ENCODE measurements at places on chromosomes 2 and 18.

GRCh38 chr2:12704378-12704777 is 12.4 kb upstream of the TRIB2 start:
- peak; percentile 64 for DNase-seq

DNA sequence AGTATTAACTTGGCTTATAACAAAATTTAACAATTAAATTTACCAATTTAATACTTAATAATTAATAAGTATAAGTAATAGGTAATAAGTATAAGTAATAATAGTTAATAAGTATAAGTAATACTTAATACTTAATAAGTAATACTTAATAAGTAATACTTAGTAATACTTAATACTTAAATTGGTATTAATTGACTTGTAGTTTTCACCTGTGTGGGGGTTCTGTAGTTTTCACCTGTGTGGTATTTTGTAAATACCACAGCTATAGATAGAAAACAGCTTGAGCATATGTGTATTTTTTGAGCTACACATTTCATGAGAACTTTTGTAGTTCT is 55.4 kb downstream of the MAPRE2 start:
- no peak for DNase-seq

GRCh38 chr2:40028792-40029488 is 249.9 kb upstream of the THUMPD2 start:
- no peak for DNase-seq

DNA sequence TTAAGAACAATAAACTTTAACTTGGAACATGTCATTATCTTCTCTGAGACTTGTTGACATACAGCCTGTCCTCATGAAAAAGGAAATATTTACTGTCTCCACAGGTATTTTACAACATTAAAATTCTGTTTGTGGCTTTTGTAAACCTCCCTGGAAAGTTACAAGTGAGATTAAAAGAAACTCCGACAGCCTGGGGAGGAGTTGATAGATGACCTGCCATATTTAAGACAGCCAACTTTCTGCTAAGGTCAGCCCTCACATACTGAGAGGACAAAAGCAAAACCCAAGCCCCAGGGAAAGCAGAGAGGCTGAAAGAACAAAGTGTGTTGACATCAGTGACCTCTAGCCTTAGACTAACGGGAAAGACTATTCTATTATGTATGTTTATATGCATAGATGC is 350.2 kb downstream of the RIT2 start:
- DNase-seq = no peak

- peak; percentile 75 for DNase-seq
These were observed 59.9 kb downstream of the PTPRM start for GRCh38 chr18:7626922-7627440.

DNA sequence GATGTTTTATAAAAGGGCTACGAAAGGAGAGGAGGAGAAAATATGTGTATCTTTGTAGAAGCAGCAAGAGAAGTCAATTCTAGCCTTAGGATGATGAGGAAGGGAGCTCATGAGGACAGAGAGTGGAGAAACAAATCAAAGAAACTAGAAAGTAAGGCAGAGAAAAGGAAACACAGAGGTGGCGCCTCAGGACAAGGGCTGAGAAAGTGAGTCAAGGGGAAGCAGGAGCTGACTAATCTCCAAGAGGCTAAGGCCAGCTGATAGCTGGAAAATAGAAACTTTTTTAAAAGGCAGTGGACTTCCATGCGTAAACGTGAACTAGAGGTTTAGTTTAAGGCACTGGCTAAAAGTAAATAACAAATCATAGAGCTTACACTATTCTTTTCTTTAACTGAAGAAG is 173.3 kb downstream of the ANKRD44 start:
- DNase-seq = peak; percentile 66

DNA sequence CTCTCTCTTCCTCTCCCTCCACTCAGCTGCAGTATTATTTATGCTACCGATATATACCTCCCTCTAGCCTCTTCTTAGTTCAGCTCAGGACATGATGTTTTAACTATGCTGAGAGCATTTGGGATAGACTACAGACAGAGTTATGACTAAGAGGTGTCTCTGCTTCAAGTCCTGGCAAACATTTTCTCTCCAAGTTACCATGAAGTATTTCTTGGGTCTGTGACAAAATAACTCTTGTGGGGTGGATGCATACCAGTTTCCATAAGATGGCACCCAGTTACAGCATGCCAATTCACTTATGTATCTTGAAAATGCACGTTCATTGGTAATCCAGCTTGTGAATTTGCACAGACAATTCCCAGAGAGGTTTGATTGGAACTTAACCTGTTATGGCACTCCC is 737.6 kb downstream of the SLC4A3 start:
- peak; percentile 70 for DNase-seq

DNA sequence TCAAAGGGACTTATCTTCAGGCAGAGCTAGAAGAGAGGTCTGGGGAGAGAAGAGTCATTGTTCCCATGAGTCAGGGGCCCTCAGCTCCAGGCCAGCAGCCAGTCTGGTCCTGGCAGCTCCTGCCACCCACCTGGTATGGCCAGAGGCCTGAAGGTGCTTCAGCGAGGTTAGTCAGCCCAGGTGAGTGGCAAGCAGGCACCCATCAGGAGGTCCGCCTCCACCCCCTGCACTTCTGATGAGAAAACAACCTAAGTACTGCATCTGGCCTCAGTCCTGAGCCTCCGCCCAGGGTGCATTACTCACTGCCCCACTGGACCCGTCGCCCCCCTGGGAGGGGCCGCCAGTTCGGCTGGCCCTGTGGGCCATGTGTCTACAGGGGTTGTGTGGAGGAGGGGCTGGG is 130.2 kb downstream of the INHBB start:
- peak; percentile 11 for DNase-seq

- DNase-seq = no peak
These were observed 127.7 kb downstream of the TNS1 start for GRCh38 chr2:217875138-217875537.

- DNase-seq = no peak
These were observed 43.1 kb upstream of the GPC1 start for GRCh38 chr2:240392084-240392947.

GRCh38 chr2:69762513-69763494 is 20.9 kb downstream of the ANXA4 start:
- DNase-seq = peak; percentile 41

- peak; percentile 29 for DNase-seq
These were observed 14.5 kb downstream of the SESTD1 start for GRCh38 chr2:179250095-179250494.

- no peak for DNase-seq
These were observed 40.6 kb downstream of the EHD3 start for GRCh38 chr2:31274401-31275075.

DNA sequence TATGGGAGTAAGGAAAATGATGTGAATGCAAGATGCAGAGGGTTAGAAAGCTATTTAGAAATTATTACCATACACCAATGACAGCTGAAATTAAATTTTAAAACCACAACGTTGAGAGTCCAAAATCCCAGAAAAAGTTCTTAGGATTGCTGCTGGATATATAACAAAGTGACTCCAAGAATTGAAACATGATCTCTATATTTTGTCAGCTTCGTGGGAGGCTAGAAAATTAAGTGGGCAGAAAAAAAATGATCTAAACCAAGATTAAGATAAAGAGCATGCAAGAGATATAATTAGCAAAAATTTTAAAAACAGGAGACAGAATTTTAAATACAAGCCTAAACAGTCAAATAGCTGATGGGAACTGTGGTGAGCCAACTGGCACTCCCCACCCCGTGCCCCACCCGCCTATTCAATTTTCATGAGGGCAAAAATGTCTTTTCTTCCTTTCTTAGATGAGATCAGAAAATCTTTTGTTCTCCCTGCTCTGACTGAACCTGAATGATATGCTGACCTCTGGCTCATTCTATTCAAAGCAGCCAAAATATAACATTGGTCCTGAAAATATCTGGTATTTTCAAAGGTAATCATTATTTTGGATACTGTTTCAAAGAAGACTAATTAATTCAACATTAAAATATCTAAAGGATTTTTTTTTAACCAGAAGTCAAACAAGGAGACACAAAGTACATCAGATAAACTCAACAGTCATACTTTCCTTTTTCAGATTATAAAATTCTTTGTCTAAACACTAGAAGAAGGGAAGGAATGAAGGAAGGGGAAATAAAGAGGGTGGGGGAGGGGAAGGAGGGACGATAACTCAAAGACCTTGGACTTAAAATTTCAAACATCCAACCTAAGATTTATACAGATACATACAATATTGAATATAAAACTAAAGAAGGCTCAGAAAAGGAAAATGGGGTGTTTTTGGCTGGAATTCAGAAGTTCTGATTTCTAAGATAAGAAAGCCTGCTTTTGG is 12.2 kb downstream of the KANSL3 start:
- DNase-seq = no peak

DNA sequence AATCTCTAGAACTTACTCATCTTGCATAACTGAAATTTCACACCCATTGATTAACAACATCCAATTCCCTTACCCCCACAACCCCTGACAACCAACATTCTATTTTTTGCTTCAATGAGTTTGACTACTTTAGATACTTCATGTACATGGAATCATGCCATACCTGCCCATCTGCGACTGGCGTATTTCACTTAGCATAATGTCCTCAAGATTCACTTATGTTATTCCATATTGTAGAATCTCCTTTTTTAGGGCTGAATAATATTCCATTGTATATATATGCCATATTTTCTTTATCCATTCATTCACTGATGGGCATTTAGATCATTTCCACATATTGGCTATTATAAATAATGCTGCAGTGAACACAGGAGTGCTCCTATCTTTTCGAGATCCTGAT is 13.8 kb downstream of the CTAGE1 start:
- DNase-seq = no peak

- no peak for DNase-seq
These were observed 74.8 kb downstream of the WDSUB1 start for GRCh38 chr2:159211447-159212396.

GRCh38 chr2:96734880-96735583 is 4.8 kb downstream of the LMAN2L start:
- peak; percentile 5 for DNase-seq

DNA sequence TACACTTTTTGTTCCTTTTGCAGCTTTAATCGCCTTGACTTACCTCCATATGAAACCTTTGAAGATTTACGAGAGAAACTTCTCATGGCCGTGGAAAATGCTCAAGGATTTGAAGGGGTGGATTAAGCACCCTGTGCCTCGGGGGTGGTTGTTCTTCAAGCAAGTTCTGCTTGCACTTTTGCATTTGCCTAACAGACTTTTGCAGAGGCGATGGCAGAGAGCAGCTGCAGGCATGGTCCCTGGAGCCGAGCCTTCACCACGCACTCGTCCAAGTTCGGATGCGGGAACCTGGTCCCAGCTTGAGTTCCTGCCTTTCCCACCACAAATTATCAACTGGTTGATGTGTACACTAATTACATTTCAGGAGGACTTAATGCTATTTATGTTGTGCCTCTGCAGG is 232.7 kb downstream of the ALPK2 start:
- DNase-seq = no peak

GRCh38 chr18:52401236-52401635 is 61.2 kb downstream of the DCC start:
- DNase-seq = no peak

GRCh38 chr2:190856985-190857384 is 23.6 kb upstream of the GLS start:
- no peak for DNase-seq

DNA sequence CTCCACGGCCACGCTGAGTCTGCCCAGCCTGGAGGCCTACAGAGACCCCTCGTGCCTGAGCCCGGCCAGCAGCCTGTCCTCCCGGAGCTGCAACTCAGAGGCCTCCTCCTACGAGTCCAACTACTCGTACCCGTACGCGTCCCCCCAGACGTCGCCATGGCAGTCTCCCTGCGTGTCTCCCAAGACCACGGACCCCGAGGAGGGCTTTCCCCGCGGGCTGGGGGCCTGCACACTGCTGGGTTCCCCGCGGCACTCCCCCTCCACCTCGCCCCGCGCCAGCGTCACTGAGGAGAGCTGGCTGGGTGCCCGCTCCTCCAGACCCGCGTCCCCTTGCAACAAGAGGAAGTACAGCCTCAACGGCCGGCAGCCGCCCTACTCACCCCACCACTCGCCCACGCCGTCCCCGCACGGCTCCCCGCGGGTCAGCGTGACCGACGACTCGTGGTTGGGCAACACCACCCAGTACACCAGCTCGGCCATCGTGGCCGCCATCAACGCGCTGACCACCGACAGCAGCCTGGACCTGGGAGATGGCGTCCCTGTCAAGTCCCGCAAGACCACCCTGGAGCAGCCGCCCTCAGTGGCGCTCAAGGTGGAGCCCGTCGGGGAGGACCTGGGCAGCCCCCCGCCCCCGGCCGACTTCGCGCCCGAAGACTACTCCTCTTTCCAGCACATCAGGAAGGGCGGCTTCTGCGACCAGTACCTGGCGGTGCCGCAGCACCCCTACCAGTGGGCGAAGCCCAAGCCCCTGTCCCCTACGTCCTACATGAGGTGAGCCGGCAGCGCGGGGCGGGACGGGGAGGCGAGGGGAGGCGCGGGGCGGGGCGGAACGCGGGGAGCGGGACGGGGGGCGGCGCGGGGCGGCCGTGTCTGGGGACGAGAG is 15.2 kb downstream of the NFATC1 start:
- DNase-seq = no peak

GRCh38 chr2:236715077-236715476 is 145.5 kb downstream of the ACKR3 start:
- no peak for DNase-seq

DNA sequence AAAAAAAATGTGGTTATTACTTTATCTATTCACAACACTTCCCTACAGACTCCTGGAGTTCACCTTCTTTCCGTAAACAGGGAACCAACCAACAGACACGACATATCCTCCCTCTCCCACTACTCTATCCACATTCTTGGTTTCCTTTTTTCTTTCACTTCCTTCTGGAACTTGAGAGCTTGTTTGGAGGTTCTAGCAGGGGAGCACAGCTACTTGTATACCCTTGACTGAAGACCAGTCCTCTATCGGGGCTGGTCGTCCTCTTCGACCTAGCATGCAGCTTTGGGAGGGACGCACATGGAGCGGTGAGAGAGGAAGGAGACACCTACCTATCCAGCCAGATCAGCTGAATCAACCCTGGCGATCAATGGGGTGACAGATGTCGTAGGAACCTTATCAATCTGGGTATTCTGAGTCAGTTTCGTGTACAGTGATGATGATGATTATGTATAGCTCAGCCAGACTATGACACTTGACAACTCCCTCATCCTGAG is 43.5 kb upstream of the MSH2 start:
- no peak for DNase-seq

DNA sequence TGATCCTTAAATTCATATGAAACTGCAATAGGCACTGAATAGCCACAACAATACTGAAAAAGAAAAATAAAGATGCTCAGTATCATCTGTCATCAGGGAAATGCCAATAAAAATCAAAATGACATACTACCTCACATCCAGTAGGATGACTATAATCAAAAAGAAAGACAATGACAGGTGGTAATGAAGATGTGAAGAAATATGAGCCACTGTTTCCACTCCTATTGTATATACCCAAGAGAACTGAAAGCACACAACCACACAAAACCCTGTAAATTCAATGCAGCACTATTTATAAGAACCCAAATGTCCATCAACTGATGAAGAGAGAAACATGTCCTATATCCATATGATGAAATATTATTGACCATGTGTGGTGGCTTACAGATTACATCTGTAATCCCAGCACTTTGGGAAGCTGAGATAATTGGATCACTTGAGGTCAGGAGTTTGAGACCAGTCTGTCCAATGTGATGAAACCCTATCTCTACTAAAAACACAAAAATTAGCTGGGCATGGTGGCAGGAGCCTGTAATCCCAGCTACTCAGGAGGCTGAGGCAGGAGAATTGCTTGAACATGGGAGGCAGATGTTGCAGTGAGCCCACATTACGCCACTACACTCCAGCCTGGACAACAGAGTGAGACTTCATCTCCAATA is 39.9 kb downstream of the MAP3K2 start:
- no peak for DNase-seq

GRCh38 chr2:46163804-46164528 is 133.2 kb upstream of the EPAS1 start:
- DNase-seq = peak; percentile 37

GRCh38 chr2:79025421-79025820 is at the start of gene REG3G:
Gene REG3G, plus strand, starts transcription at chr2:79025702. Its CDS starts 392 bp downstream, at chr2:79026094.
- DNase-seq = no peak
